ENCODE measurements at places on chromosomes 5 and 9.
A peak's percentile ranks its signal among the peaks of the same experiment; 100 is the strongest.

DNA sequence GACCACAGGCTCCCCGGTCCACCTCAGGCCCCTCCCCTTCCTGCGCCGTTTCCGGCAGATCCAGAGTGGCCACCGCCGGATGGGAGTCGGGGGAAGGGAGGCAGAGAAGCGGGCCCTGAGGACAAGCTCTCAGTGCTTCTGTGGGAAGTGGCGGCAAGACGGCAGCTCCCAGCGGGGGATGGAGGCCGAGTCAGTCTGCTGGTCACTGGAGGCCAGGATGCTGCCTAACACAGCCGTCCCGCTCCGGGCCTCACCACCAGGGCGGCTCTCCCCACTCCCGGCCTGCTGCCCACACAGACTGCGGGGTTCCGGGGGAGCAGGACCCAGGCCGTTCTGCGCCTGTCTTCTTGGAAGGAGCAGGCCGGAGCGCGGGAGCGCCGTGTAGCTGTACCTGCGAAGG lies 31.4 kb downstream of the FXN start:
- DNase-seq, result no peak

DNA sequence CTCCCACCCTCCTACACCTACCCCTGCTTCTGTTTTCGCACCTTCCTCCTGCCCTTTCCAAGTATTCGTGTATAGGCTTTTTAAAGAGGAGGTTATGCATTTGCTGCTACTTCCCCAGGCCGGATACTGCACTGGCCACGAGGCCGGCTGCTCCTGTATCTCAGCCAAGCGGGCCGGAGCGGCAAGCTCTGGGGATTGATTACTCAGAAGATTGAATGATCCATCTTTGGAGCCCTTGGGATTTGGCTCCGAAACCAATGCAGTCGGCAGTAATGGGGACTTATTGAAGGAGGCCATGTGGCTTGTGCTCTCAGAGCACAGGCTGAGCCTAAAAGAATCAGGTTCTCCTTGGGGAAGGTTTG lies 405.3 kb downstream of the TLE4 start:
- no peak for DNase-seq

- DNase-seq, result no peak
Observed at GRCh38 chr5:116144991-116145390, 60.2 kb downstream of the COMMD10 start.

DNA sequence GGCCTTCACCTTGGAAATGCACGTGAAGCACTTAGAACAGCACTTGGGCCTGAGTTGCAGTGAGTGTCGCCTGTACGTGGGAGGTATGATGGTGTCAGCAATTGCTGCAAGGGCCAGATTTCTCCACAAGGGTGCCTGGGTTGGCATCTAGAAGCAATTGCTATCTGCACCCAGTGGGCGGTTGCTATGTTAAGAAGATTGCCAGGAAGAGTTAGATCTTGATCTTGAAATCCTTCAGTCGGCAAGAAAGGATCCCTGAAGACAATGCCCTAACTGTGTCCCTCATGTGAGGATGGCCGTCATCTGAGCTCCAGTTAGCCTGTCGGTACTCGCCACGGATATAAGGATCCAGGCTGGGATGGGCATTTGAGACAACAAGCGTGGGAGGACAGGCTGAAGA lies 62.9 kb downstream of the MAMDC2 start:
- DNase-seq, result no peak

- no peak for DNase-seq
Observed at GRCh38 chr9:93354451-93354850, 97.0 kb upstream of the FAM120A start.

GRCh38 chr5:75243100-75243499 lies 6.4 kb upstream of the ANKRD31 start:
- DNase-seq, result no peak

- DNase-seq, result no peak
Observed at GRCh38 chr5:124742983-124743601, 3.3 kb downstream of the ZNF608 start.

DNA sequence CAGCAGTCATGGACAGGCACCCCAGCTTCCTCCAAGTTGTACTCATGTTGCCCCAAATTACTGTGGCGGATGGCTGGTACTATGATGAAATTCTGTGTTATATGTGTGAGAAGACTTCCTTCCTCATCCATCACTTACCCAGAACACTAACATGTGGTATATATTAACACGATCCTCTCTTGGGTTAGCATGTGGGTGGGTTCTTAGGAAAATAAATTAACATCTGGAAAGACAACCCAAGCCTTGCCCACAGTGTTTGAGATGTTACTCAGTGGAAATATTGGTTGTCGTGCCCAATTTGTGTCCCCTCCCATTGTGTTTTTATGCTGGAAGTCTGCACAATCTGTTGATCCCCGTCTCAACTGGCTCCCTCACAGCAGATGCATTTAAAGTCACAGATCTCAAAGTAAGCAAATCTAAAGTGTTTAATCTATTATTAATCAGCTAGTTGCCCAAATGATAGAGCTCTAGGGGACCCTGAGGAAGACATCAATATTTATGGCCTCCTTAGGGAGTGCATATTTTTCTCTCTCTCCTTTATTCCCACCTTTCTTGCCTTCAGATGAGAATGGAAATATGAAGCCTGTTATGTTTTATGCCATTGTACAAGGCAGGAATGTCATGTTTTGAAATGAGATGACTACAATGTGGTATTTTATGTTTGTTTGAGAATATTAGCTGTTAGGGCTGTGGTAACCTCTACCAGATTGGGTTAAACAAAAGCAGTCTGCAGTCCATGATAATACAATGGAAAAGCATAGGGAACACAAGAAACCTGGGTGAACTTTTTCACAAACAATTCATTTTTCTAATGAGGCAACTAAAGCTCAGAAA lies 93.9 kb downstream of the GRIA1 start:
- no peak for DNase-seq

DNA sequence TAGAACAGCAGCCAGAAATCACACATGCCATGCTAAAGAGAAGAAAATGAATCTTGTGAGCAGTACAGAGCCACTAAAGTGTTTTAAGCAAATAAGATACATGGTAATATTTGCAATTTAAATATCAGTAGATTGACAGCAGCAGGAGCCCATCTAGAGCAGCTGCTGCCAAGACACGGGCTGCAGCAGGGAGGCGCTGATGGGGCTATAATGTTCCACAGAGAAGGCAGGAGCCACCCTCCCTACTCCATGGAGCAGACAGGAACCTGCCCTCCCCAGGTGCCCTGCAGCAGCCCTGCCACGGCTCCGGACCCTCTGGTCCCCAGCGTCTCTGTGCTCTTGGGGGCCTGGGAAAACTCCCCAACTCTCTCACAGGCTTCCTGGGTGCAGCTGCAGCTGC lies 224.1 kb upstream of the ISL1 start:
- no peak for DNase-seq

- peak; percentile 32 for DNase-seq
Observed at GRCh38 chr5:67196537-67197059, at the start of gene CD180. TSS of gene CD180 (minus strand) at chr5:67196799. CDS start at chr5:67196641, 158 bp downstream.

- no peak for DNase-seq
Observed at GRCh38 chr9:92186631-92187030, 71.4 kb upstream of the SPTLC1 start.

DNA sequence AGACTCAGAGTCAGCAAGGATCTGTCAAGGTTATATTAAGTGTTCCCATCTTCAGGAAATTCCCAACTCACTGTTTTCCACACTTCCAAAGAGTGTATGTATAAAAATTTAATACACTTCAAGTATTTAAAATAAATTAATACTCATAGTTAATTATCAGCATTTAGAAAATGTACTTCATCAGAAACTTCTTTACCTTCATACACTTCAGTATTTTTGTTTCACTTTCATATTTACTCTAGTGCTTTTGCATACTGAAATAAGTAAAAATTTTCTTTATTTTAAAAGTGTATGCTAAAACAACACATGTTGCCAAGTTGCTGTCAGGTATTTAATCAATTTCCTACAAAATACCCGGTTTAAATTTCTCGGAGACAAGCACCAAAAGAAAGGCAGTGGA lies 16.5 kb downstream of the RICTOR start:
- DNase-seq, result peak; percentile 5

- no peak for DNase-seq
Observed at GRCh38 chr5:51395666-51396356, 12.6 kb downstream of the ISL1 start.

All from germinal center (tissue), 1 donor.